ENCODE measurements at places on chromosomes 12 and 14. TPM values are rescaled to one million over a fixed set of nuclear protein-coding genes. Genes with fewer than 3 reads are reported as not detected.

ADAMTS20 gene
- 1.2 TPM for polyA plus RNA-seq

ISM2 gene
- 2.5 TPM for polyA plus RNA-seq

TAS2R9 gene
- not detected for polyA plus RNA-seq

DAO gene
- polyA plus RNA-seq: 0.58 TPM

RTN1 gene
- 3.9 TPM for polyA plus RNA-seq

RNU7-1 gene
- polyA plus RNA-seq: not detected

Data from left kidney (tissue), 8 donors.